Brain (organoid and tissue), 16 donors: ENCODE measurements at places on chromosomes 7 and 10.

- no peak for DNase-seq
These were observed 84.3 kb downstream of the CREM start for GRCh38 chr10:35210961-35211360.

- DNase-seq, result no peak
These were observed 20.6 kb upstream of the CDCA7L start for GRCh38 chr7:21966271-21966670.

DNA sequence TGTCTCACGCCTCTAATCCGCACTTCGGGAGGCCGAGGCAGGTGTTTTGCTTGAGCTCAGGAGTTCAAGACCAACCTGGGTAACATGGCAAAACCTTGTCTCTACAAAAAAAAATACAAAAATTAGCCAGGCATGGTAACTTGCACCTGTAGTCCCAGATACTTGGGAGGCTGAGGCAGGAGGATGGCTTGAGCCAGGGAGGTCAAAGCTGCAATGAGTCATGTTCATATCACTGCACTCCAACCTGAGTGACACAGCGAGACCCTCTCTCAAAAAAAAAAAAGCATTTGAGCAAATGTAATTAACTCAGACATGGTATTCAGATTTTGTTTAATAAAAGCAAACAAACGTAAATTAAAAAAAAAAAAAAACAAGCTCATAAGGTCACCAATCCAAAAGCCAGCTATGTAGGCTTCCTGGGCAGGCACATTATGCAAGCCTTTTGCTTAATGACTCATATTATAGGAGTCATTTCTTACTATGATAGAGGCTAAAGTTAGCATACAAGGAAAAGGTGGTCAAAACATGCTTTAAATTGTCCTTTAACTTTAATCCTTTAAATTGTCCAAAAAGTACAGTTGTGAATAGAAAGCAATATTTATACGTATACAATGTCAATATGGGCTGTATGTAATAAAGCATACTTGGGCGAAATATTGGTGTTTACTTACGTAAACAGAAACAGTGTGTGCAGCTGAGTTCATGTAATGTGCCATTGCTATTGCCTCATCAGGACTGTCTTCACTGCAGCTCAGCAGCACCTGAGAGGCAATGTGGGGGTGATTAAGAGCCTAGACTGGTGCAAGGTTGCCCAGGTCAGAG, 13.0 kb downstream of the AKR1D1 start:
- no peak for DNase-seq

- DNase-seq, result peak; percentile 79
These were observed 416.7 kb upstream of the AKR1E2 start for GRCh38 chr10:4409319-4409718.
